ENCODE measurements at places on chromosomes 2 and 18.
A peak's percentile ranks its signal among the peaks of the same experiment; 100 is the strongest.

GRCh38 chr2:157743051-157743450, 114.4 kb upstream of the ACVR1C start:
- DNase-seq, result no peak

- no peak for DNase-seq
Measured at GRCh38 chr2:231614559-231615057, 21.9 kb downstream of the TEX44 start.

DNA sequence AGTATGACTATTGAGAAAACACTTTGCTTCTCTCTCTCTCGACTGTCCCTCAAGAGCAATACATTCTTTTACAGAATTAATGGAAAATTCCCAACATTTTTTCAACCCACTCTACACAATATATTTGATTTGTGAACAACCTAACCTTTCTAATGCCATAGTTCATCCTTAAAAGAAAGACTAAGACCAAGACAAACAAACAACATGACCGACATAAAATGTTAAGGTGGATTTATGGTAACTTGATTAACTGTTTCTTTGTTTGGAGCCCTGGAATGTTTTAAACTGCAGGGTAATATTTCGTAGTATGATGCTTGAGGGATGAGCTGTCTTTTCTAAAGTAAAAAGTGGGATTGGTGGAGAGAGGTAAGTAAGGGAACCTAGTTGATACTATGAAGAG, 738.2 kb downstream of the MBD2 start:
- DNase-seq, result no peak

- no peak for DNase-seq
Measured at GRCh38 chr2:226387499-226387942, 412.1 kb downstream of the IRS1 start.

GRCh38 chr2:109324861-109325260, 195.9 kb downstream of the SH3RF3 start:
- no peak for DNase-seq

- peak; percentile 50 for DNase-seq
Measured at GRCh38 chr2:196277002-196277401, 105.6 kb upstream of the STK17B start.

- no peak for DNase-seq
Measured at GRCh38 chr2:226873051-226873620, 37.3 kb downstream of the RHBDD1 start.

DNA sequence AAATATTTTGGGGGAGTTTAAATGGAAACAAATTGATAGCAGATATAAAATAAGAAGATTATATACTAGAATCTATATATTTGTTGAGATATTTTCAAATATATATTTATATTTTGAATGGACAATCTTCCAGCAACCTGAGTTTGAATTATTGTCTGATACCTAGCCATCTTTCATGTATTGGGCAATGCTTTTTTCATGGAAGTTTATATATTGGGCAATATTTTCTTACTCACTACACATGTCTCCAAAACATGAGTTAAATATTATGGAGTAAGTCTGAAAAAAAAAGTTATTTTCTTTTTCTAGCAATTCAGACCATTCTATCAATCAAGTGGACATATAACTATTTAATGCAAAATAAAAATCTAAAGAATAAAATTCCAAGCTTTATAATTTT, 295.2 kb downstream of the NYAP2 start:
- DNase-seq, result no peak

DNA sequence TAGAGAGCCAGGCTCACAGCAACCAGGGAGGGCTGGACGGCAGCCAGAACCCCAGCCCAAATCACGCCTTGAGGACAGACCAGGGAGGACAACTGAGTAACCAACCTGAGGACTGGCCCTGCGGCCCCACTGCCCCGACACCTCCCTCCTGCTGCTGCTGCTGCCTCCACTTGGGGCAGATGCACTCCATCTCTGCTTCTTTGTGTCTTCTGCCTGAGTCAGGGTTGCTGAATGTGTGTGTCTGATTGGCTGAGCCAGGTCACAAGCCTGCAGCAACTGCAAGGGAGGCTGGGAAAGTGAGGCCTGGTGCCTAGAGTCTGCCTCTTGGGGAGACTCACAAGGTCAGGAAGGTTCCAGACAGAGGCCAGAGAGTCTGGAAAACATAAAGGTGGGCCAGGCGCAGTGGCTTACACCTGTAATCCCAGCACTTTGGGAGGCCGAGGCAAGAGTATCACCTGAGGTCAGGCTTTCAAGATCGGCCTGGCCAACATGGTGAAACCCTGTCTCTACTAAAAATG, 83.4 kb downstream of the ZFP36L2 start:
- peak; percentile 33 for DNase-seq

DNA sequence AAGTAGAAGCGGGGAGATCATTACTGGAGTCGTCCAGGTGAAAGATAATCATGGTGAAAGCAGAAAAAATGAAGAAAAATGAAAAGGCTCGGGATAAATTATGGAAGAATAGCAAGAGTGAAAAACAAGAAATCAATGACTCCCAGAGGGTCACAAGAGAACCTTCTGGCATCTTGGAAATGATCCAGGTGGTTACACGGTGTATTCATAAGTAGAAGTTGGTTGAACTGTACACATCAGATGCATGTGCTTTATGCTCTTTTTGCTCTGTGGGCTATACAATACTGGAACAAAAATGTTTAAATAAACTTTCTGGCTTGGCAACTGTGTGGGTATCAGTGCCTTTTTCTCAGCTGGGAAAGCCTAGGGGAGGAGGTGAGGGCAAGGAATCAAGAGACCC, 348.9 kb downstream of the RND3 start:
- DNase-seq, result no peak

DNA sequence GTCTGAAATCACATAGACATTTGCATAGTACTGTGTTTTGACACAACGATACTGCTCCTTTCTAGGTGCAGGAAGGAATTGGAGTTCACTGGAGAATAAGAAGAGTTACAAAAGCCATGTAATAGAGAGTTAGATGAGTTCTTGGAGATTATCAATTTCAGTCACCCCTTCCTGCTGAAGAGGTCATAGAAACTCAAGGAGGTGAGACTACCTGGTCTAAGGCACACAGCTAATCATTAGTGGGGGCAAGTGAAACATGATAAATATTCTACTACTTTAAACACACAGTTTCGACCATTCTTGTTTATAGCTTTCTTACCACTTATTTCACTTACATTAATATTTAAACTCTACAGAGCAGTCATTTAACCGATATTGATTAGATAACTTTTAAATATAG, 286.9 kb upstream of the NXPH2 start:
- no peak for DNase-seq

DNA sequence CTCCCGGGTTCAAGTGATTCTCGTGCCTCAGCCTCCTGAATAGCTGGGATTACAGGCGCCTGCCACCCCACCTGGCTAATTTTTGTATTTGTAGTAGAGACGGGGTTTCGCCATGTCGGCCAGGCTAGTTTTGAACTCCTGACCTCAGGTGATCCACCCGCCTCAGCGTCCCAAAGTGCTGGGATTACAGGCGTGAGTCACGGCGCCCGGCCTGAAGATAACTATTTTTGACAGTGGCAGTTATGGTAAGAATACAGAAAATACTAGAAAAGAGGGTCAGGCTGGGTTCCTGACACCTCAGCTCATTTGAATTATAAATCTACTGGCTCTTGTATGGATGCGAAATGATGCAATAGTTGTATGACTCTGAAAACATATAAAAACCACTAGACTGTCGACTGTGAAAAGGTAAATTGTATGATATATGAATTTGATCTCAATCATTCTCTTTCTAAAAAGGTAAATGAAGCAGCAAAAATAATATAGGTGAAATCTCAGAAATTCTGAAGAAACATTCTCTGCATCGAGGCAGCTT, 11.1 kb upstream of the DGKD start:
- no peak for DNase-seq

GRCh38 chr2:99784282-99784681, 294.5 kb upstream of the REV1 start:
- no peak for DNase-seq

- no peak for DNase-seq
Measured at GRCh38 chr18:77551055-77551454, 301.4 kb downstream of the GALR1 start.

- DNase-seq, result no peak
Measured at GRCh38 chr2:204022550-204022949, 86.0 kb downstream of the ICOS start.

DNA sequence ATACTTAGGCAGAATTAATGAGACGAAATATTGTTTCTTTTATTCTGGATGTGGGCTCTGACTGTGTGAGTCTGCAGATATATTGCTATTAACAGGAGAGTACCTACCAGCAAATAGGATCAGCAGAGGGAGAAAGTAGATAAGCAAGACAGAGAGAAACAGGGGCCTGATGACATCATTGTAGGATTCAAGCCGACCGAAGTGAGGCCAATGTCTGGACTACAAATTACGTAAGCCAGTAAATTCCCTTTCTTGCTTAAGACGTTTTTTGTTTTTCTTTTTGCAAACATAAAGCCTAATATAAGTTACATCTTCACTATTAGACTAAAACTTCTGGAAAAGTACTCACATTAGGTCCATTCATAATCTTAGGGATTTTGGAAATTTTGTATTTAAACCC, 21.4 kb upstream of the PTPRM start:
- DNase-seq, result no peak

DNA sequence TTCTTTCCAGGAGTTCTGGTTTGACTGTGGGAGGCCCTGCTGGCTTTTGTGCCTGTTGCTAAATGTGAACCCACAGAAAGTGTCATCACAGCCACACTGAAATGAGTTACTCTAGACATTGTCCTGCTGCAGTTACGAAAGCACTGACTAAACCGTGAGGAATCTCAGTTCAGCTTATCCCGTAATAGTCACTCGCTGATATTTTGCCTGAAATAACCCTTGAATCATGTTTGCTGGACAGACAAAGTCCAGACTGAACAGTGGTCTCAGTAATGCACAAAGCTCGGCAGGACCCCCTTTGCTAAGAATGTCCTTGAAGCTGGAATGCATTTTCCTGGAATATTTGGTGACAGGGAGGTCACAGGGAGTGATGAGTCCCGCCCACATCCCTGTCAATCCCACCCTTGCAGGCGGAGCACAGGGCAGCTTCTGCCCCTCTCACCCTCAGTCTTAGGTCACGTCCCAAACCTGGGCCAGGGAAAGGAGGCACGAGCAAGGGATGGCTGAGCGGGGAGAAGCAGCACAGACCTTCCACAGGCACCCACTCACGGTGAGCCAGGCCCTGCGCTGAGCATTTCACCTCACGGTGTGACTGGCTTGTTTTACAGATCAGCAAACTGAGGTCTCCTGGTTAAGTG, 53.4 kb downstream of the ADI1 start:
- DNase-seq, result no peak

- DNase-seq, result peak; percentile 54
Measured at GRCh38 chr2:224062481-224063297, 23.6 kb upstream of the SERPINE2 start.

DNA sequence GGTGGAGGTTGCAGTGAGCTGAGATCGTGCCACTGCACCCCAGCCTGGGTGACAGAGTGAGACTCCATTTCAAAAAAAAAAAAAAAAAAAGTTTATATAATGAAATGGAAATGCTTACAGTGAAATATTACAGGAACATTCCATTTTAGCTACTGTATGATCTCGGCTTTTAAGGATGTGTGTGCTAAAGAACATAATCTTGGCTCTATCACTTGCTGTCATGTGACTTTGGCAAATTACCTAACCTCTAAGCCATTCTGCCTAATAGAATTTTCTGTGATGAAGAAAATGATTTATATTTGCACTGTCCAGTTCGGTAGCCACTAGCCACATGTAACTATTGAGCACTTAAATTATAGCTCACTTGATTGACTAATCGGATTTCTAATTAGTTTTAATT, 36.3 kb downstream of the SMAD4 start:
- no peak for DNase-seq

DNA sequence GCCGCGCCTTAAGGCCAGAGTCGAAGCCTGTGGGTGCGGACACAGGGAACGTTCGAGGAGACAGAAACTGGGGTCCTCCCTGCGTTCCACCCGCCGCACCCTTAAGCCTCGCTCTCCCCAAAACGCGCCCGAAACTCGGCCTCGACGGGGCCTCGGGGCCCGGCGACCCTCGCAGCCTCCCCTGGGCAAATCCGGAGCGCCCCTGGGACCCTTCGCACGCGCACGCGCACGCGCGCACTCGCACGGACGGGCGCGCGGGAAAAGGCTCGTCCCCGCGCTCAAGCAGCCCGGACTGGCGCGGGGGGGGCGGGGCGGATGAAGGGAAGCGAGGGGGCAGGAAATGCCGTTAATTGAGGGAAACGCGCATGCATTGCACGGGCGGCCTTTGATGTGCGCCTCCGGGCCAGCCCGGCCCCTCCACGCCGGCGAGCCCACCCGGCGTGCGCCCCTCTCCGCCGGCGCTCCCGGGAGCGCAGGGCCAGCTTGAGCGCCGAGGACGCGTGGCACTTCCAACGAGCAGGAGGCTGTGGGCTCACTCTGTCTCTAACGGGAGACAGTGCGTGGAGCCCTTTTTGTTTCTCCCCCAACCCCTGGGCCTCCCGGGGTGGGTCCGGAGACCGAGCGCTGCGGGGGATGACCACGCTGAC, 5.4 kb upstream of the SALL3 start:
- DNase-seq, result no peak

DNA sequence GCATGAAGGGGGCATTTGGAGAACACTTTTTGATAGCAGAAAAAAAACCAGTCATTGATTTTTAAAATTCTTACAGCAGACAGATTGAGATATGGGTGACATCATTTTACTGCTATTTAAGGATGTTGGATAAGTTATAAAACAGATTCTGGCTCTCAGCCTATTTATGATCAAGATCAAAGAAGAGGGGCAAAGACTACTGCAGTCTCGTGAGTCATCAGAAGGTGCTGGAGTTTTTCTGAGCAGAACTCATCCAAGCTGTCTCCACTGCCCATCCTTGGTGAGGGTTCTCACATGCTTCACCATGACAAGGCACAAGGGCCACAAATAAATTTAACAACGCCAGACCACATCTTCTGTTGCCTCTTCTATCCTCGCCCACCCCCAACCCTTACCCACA, 58.8 kb downstream of the ST6GAL2 start:
- DNase-seq, result no peak

- no peak for DNase-seq
Measured at GRCh38 chr2:12930391-12930790, 213.7 kb downstream of the TRIB2 start.

- no peak for DNase-seq
Measured at GRCh38 chr2:226782092-226782713, 17.4 kb downstream of the IRS1 start.

Data from SK-MEL-5 (cell line).